ENCODE measurements at places on chromosomes 13 and 19. TPM values are rescaled to one million over a fixed set of nuclear protein-coding genes. Genes with fewer than 3 reads are reported as not detected.

RGS9BP gene
- 0.50 TPM for total RNA-seq

- peaks cover 27% of the 10 kb centered on the region for H3K36me3 ChIP-seq
- H3K27me3 ChIP-seq = no peaks in the 10 kb centered on the region
- no peak overlapping the region for H3K4me3 ChIP-seq
- no peak overlapping the region for H3K27ac ChIP-seq
Measured at GRCh38 chr13:99346335-99347042, 39.3 kb upstream of the GPR183 start.

IFNL1 gene
- not detected for total RNA-seq

- peaks cover 13% of the 10 kb centered on the region for H3K4me1 ChIP-seq
- peak; percentile 88 for DNase-seq
- no peaks in the 10 kb centered on the region for H3K27me3 ChIP-seq
- H3K27ac ChIP-seq = peak within 1 kb of the TSS; percentile 95
- peaks cover 6% of the 10 kb centered on the region for H3K36me3 ChIP-seq
Measured at GRCh38 chr19:34676697-34677385, at the start of gene SCGB2B2. Gene SCGB2B2 (minus strand): TSS chr19:34677159. CDS start chr19:34594563, 82,596 bp downstream.

GRCh38 chr13:49821216-49822009, 28.9 kb upstream of the KPNA3 start:
- DNase-seq = no peak
- no peaks in the 10 kb centered on the region for H3K27me3 ChIP-seq
- no peaks in the 10 kb centered on the region for H3K4me1 ChIP-seq
- no peak overlapping the region for H3K27ac ChIP-seq
- no peaks in the 10 kb centered on the region for H3K36me3 ChIP-seq
- no peak overlapping the region for H3K4me3 ChIP-seq

DNA sequence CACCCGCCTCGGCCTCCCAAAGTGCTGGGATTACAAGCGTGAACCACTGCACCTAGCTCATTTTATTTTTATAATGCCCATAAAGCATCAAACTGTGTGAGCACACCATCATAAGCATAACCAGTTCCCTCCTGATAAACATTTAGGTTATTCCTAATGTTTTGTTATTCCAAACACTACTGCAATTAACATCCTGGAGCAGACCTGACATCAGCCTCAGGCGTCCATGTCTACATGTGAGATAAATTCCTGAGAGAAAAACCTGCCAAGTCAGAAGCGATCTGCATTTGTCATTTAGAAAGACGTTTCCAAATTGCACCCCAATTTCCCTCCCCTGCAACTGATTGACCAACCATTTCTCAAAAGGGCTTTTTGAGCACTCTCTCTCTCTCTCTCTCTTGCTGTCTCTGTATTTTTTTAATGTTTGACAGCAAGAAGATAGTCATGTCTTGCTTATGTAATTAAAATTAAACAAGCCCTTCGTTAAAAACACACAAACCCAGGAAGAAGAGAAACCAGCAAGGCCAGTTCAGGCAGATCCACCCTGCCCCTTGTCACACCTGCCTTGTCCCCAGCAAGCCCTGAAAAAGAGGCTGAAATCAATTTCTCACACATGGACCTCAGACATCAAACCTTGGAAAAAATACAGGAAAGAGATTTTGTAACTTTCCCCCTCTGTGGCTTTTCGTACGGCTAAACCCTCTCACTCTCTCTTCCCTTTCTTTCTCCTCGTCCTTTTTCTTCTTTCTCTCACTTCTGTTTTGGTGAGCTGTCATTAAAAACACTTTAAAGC, 9.9 kb downstream of the LYPD3 start:
- DNase-seq = no peak
- no peaks in the 10 kb centered on the region for H3K4me1 ChIP-seq
- no peaks in the 10 kb centered on the region for H3K36me3 ChIP-seq
- H3K27ac ChIP-seq = no peak overlapping the region
- no peaks in the 10 kb centered on the region for H3K27me3 ChIP-seq

GRCh38 chr19:51147663-51148062, 5.6 kb downstream of the SIGLEC7 start:
- H3K27me3 ChIP-seq = no peaks in the 10 kb centered on the region
- H3K27ac ChIP-seq = no peak overlapping the region
- no peaks in the 10 kb centered on the region for H3K4me1 ChIP-seq
- no peak overlapping the region for H3K4me3 ChIP-seq
- DNase-seq = no peak

GRCh38 chr13:59468396-59468795, 695.3 kb downstream of the DIAPH3 start:
- H3K4me3 ChIP-seq = no peak overlapping the region
- no peaks in the 10 kb centered on the region for H3K27me3 ChIP-seq
- no peaks in the 10 kb centered on the region for H3K36me3 ChIP-seq

GRCh38 chr13:23551213-23552008, 18.8 kb upstream of the TNFRSF19 start:
- no peak for DNase-seq
- peaks cover 5% of the 10 kb centered on the region for H3K4me1 ChIP-seq

DNA sequence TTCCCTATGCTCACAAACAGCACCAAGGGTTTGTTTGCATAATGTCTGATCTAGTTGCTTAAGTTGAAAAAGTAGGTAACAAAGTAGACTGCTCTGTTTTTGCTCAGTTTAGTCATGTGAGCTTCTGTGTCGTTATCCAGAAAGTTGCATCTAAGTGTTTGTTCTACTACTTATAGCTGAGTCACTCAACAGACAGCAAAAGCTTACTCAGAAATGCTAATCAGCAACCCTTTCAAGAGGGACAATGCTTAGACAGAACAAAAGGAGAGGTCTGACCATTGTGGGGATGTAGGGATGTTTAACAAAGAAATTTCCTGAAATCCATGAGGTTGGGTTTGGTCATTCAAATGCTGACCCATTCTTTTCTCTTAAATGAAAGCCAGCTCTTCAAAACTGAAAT, 106.4 kb downstream of the ATP8A2 start:
- no peaks in the 10 kb centered on the region for H3K27me3 ChIP-seq
- no peak overlapping the region for H3K27ac ChIP-seq
- no peak for DNase-seq
- no peaks in the 10 kb centered on the region for H3K36me3 ChIP-seq
- H3K4me1 ChIP-seq = no peaks in the 10 kb centered on the region

- DNase-seq = no peak
- no peak overlapping the region for H3K27ac ChIP-seq
Measured at GRCh38 chr19:7177926-7178325, 108.4 kb downstream of the ZNF557 start.

DNA sequence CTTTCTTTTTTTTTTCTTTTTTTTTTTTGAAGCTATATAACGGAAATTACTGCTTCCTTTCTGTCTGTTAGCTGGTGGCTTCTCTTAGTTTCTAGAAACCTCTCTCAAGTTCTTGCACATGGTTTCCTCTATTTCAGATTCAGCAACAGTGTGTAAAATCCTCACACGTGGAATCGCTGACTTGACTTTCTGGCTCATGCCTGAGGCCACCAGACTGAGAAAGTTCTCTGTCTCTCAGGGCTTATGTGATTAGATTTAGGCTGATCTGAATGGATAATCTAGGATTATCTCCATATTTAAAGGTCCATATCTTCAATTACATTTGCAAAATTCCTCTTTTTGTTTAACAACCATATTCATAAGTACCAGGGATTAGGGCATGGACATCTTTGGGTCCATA, 856.3 kb upstream of the SLITRK6 start:
- no peaks in the 10 kb centered on the region for H3K36me3 ChIP-seq
- H3K27ac ChIP-seq = no peak overlapping the region
- no peaks in the 10 kb centered on the region for H3K27me3 ChIP-seq

GTF2F2 gene
- total RNA-seq = 29.0 TPM

GRCh38 chr13:97015661-97016350, 21.5 kb upstream of the OXGR1 start:
- DNase-seq = no peak
- no peaks in the 10 kb centered on the region for H3K36me3 ChIP-seq
- no peaks in the 10 kb centered on the region for H3K27me3 ChIP-seq

Measured in spinal cord (tissue), 10 donors.